Effector memory CD8-positive, alpha-beta T cell (primary cell): ENCODE measurements at places on chromosomes 12 and 14.

- no peak for DNase-seq
Observed at GRCh38 chr14:66288511-66288910, 197.7 kb upstream of the CCDC196 start.

DNA sequence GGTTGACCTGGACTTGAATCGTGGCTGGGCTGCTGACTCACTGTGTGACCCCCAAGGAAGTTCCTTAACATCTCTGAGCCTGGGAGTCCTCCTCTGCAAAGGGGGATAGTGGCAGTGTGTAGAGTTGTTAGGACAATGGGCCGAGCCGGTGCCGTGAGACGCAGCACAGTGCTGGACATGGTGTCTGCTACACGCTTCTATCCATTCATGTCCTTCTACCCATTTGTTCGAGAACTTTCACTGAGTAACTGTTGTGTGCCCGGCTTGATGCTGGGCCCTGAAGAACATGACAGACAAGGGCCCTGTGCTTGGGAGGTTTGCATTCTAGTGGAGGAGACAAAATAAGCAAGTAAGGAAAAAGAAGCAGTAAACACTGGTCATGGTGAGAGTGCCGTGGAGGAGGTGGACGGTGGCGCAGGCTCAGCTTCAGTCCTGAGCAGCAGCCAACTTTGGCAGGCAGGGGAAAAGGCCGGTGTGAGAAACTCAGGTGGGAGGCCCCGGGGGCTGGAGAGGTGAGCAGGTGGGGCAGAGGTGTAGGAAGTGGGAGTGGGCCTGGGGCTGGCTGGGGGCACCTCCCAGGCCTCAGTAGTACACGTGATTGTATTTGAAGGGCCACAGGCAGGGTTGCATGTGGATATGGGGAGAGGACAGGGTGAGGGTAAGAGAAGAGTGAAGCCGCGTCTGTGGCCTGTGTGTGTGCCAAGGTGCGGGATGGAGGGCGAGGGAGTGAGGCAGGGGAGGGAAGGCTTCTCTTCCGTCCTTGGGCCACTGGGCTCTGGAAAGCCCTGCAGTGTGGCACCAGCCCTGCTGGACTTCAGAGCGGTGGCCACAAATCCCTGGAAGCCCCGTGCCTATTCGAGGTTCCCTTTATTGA, 13.8 kb downstream of the VASH1 start:
- DNase-seq = no peak

DNA sequence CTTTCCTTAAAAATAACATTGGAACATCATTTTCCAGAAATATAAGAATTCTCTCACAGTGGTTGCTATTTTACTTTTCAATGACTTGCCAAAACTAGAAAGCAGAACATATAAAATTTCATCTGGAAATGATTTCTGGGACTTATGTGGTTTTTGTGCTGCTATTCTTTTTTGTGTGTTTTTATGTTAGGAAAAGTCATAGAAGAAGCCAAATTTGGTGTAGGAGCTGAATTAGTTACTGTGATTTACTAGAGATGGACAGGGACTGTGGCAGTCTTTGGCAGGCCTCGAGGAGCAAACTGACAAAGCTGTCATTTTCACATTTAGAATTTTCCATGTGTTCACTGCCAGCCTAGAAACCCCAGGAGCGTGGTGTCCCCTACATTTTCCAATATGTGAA, 38.3 kb upstream of the LDHB start:
- no peak for DNase-seq

DNA sequence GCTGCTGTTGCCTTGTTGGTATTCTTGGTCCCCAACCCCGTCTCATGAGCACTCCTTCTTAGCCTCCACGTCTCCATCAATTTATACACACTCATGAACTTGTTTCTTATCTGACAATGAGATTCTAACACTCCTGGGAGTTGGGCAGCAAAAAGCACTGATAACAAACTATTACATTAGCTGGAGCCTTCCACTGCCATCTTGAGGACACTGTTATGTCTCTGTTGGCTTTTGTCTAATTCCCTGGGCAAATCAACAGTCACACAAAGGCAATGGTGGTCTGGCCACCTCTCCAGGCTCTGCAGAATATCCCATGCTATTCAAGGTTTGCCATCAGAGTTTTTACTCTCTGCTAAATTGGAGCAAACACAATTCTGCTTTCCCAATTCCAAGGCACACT, 117.8 kb upstream of the COCH start:
- no peak for DNase-seq

GRCh38 chr12:64395739-64396138, 5.2 kb upstream of the C12orf56 start:
- no peak for DNase-seq

DNA sequence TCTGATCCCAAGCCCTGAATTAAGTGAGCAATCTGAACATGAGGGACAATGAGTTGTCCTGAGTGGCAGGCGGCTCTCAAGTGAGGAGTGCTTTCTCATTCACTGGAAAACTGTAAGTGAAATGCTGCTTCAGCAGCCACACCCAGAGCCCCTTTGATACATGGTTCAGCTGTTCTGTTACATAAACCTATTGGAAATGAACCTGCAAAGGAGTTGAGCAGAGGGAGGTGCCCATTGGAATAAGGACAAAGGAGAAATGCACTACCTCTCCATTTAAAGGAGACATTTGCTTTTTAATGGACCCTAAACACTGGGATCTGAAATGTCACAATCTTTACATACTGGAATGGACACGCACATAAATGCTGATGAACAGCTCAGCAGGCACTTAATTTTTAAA, 169.9 kb downstream of the CACNA1C start:
- DNase-seq = no peak

DNA sequence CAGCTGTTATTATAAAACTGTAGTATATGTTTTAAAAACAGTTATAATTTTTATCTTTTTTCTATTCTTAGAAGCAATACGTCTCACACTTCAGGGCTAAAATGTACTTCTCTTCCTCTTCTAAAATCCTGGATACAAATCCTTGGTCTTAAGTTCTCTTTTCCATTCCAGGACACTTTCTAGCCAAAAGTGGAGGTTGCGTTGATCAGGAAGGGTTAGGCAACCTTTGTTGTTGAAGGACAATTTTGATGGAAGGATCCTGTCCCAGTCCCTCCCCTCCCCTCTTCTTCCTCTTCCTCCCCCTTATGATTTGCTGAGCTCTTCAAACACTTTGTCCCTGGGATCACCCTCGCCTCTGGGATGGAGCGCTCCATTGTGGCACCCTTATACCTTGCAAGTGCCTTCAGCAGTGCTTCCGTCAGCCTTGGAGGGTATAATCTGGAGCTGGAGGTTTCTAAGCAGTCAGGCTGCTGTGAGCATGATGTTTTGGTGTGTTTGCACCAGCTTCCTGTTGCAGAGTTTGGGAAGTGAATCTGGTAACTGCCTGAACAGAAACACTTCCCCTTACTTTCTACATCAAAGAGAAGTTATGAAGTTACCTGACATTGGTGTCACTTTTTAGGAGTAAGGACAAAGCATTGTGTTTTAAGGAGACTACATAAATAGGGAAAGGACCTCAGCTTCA, 87.4 kb upstream of the SLC38A2 start:
- DNase-seq = no peak

DNA sequence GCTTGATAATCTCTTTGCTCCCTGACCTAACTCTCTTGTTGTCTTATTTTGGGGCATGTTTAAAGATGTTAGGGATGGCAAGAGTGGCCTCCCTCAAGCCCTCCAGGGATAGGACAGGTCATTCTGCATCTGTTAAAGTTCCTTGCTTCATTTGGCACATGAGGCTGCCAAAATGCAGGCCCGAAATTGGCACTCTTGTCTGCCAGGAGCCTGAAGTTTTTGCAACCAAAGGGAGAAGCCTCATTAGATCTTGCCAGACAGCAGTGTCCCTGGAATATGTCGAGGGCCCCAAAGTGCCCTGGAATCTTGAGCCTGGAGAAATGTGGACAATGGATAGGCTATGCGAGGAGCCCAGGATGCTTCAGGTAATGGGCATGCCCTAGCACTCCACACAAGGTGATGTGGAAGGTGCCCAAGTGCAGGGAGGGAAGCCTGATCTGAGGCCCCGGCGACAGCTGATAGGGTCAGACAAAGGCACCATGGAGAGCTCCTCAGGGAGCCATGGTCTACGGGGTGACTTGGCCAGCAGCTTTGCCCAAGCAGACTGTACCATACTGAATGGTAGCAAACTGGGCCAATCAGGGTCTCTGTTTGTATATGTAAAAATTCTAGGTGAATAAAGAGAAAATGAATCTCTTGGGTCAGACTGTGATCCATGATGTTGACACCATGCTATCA, 173.0 kb upstream of the WSCD2 start:
- DNase-seq = no peak

DNA sequence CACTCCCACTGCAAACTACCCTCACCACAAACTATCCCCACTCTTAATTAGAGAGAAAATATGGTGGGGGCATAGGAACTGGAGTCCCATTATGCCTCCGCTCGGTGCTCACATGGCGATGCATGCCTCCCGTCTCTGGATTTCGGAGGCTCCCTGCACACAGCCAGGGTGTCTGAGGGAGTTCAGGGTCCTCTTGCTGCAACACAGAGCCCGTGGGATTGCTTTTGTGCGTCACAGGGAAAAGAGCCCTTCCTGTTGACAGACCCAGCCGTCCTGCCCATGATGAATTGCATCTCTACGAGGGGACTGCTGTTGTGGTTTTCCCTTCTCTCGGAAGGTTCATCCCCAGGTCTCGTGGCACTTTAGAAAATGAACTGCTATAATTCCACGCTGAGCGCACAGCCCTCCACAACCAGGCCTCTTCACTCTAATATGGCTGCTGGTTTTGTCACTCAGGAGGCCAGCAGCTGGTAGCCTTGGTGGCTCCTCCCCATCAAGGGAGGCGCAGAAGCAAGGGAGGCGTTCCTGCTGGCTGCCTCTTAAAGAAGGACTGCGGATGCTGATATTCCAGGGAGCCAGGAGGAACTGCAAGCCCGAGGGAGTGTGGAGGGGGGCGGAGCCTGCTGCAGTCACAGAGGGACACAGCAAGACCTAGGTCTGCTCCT, 158.0 kb downstream of the KCNA5 start:
- DNase-seq = no peak
